ENCODE measurements at places on chromosomes 4 and X.
A peak's percentile ranks its signal among the peaks of the same experiment; 100 is the strongest.

DNA sequence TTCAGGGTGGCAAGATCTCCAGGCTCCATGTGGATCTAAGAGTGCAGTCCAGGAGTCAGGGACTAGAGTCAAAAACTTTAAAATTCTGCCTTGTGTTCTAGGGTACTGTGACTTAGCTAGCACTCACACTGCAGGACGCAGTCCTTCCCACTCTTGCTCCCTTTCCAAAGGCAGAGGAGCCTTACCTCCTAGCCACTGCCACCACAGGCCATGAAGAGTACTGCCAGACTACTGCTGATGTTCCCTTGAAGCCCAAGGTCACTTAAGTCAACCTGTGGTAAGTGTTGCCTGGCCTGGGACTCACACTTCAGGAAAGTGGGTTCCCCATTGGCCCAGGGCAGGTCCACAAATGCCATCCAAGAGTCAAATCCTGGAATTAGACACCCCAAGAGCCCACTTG is 632.2 kb downstream of the PCDH19 start:
- DNase-seq = no peak

- no peak for DNase-seq
These were observed 930 bp downstream of the ZNF718 start for GRCh38 chr4:125091-125771.

- DNase-seq = no peak
These were observed 300.5 kb downstream of the TRIML1 start for GRCh38 chr4:188439641-188440311.

GRCh38 chr4:93144644-93145043 is 683.9 kb upstream of the ATOH1 start:
- no peak for DNase-seq

DNA sequence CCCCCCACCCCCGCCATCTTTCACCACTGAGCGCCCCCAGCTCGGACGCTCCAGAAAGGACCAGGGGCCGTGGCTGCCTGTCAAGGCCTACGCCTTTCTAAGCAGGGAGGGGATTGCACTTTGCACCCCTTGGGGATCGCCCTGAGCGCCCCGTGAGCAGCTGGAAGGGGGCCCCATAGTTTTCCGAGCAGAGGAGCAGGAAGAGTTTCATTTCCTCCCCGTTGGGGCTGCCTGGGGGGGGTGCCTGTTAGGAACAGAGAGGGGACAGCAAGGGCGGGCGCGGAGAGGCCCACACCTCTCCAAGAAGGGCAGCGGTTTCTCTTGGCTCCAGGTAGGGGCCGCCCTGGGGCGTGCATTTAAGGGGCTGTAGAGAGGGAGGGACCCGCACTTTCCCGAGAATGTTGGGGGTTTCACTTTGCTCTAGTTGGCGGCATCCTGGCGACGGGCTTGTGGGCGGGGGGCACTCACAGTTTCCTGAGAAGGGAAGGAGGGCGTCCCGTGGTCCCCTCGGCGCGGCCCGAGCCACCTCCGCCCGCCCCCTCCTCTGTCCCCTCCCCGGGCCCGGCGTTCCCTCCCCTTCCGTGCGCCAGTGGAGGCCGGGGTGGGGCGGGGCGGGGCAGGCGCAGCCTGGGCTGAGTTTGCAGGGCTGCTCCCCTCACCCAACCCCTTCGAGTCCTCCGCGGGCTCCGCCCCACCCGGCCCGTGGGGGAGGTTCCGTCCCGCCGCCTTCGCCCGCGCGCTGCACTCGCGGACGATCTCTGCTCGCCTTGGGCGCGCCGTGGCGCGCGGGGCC is 82.3 kb upstream of the CD99 start:
- peak; percentile 80 for DNase-seq

- no peak for DNase-seq
These were observed 129.5 kb upstream of the RBPJ start for GRCh38 chr4:26191353-26191752.

GRCh38 chr4:52017814-52018213 is 2.3 kb downstream of the LRRC66 start:
- DNase-seq = no peak

DNA sequence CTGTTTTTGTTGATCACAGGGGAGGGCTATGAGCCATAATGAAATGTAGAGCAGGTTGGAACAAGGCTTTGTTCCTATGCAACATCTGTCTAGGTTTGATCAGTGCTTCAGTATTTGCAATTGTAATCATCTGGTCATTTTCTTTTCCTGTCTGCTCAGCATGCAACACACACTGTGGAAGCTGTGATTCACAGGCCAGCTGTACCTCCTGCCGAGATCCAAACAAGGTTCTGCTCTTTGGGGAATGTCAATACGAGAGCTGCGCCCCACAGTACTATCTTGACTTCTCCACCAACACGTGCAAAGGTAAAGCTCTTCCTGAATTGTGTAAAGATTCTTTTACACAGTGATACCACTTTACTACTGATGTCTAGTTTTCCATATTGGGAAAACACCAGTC is 181.9 kb upstream of the ANXA3 start:
- no peak for DNase-seq

DNA sequence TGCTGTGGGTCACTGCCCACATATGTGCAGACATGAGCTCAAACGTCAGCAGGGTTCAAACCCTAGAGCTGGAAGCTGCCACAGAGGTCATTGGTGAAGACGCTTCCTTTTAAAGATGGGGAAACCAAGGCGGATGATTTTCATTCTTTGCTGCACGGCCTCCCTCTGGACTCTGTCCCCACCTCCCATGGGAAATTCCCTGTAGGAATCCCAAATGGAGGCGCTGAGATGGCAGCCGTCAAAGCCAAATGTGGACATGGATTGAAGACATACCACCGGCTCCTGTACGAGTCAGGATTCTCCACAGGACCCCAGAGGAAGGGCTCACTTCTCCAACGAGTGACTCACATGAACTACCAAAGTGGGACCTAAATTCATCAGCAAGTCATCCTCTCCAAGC is 286.4 kb downstream of the CRLF2 start:
- no peak for DNase-seq

- DNase-seq = no peak
These were observed 34.5 kb downstream of the TNIP2 start for GRCh38 chr4:2721586-2721985.

- no peak for DNase-seq
These were observed 196.7 kb upstream of the LNX1 start for GRCh38 chr4:53788011-53788410.

DNA sequence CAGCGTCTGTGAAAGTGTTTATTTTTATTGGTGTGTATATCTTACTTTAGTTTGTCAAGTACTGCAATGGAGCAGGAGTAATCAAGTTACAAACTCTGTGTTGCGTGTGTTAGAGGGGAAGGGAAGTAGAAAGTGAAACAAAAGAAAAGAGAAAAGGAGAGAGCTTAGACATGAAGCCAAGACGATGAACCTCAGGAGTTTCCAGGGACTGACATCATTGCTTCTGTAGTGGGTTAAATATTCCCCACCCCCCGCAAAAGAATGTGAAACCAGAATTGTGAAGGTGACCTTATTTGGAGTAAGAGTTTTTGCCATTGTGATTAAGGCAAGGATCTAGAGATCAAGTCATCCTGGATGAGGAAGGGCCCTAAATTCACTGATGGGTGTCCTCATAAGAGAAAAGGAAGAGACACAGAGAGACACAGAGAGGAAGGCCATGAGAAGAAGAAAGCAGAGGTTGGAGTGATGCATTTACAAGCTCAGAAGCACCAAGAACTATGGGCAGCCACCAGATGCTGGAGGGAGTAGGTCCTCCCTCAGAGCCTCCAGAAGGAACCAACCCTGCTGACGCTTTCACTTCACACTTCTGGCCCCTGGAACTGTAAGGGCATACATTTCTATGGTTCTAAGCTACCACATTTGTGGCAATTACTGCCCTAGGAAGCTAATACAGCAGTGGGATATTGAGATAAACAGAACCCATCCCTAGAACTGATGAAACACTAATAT is 173.6 kb upstream of the SFRP2 start:
- no peak for DNase-seq

DNA sequence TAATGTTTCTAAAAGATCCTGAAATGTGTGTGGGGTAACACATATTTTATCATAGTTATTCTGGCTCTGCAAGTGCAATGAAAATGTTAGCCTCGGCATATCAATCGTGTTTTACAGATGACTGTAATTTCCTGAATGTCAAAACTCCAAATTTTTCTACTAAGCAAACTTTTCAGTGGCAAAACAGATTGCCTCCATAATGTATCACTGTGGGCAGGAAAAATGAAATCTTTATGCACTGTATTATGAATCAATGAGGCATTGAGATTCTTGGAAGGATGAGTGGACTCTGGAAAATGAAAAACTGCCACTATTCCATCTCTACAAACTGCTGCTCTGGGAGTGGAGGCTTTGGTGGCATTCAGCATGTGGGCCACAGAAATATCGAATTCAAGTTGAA is 160.1 kb upstream of the MBNL3 start:
- no peak for DNase-seq

DNA sequence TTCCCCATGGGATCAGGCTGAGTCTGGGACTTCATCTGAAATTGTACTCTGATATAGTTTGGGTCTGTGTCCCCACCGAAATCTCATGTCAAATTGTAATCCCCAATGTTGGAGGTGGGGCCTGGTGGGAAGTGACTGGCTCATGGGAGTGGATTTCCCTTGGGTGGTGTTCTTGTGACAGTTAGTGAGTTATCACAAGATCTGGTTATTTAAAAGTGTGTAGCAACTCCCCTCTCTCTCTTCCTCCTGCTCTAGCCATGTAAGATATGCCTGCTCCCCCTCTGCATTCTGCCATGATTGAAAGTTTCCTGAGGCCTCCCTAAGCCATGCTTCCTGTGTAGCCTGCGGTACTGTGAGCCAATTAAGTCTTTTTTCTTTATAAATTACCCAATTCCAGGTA is 61.0 kb downstream of the RASGEF1B start:
- DNase-seq = no peak

GRCh38 chr4:53645108-53645507 is 53.8 kb upstream of the LNX1 start:
- DNase-seq = no peak

GRCh38 chrX:21723814-21724213 is 34.1 kb downstream of the SMPX start:
- DNase-seq = no peak

DNA sequence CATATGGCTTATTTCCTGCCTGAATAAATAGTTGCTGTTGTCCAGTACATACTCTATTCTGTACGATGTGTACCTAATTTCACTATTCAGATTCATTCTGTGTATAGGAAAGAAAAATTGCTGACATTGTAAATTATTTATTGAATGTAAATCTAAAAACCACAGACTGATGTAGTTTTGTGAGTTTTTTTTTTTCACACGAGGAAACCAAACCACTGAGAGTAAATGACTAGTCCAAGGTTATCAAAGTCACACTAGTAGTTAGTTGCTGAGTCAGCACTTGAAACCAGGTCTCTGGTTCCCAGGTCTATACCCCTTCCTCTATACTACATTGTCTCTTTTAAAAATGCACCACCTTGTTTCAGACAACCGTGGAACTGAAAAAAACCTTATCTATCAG is 298.3 kb upstream of the DIAPH2 start:
- DNase-seq = no peak

DNA sequence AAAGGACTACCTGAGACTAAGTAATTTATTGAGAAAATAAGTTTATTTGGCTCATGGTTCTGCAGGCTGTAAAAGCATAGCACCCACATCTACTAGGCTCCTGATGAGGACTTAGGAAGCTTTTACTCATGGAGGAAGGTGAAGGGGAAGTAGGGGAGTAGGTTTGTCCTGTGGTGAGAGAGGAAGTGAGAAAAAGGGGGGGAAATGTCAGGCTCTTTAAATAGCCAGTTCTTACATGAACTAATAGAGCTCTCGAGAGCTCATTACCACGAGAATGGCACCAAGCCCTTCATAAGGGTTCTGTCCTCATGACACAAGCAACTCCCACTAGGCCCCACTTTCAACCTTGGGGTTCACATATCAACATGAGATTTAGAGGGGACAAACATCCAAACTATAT is 125.5 kb upstream of the NRK start:
- DNase-seq = no peak

DNA sequence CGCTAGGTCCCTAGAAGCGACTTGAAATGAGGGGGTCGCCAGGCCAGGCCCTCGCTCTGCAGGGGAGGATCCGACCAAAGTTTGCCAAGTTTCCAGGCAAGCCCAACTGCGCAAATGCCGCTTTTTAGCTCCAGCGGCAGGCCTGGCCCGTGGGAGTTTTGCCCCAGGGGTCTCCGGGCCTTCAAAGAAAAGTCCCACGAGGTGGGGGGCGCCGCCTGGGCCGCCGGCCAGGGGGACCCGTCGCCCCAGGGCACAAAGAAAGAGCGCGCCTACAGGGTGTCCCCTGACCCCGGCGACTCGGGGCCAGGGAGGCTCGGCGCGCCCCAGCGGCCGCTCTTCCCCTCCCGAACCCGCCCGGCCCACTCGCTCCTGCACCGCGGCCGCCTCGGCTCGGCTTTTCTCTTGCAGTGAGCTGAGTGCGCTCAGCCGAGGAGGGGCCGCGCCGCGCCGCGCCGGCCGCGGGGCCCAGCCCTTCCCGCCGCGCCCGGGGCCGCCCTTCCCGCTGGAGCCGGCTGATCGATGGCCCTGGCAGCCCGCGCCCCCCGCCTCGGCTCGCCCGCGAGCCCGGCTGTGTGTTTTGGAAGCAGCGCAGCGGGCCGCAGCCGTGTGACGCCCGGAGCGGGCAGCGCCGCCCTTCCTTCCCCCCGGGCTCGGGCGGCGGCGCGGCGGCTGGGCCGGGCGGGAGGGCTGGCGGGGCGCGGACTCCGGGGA is 754 bp upstream of the KLF3 start:
- peak; percentile 29 for DNase-seq

- DNase-seq = no peak
These were observed 48.7 kb downstream of the UCHL1 start for GRCh38 chr4:41305476-41305875.

DNA sequence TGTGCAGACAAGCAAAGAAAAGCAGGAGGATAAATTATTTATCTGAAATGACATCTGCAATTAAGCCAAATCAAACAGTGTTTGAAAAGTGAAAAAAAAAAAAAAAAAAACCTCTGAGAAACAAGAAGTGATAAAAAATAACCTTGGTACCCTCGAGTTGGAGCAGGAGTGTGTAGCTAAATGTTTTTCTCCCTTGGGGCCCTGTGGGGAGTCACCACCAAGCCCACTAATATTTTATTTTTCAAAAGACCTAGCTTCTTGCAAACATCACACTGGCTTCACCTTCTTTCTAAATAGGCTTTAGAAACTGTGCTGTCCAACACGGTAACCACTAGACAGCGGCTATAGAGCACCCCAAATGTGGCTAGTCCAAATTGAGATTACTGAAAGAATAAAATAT is 47.7 kb downstream of the SNX25 start:
- no peak for DNase-seq

- no peak for DNase-seq
These were observed 61.0 kb downstream of the SEPSECS start for GRCh38 chr4:25098964-25099891.

DNA sequence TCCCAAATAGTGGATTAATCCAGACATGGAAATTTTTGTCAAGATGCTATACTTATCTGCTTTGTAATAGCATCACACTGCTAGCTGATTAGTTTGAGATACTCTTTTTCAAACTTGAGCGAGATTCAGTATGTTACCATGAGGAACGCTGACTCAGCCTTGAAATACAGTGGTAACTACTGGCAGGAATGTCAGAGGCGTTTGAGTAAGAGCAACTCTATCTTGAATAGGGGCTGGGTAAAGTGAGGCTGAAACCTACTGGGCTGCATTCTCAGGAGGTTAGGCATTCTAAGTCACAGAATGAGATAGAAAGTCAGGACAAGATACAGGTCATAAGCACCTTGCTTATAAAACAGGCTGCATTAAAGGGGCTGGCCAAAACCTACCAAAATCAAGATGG is 2519.6 kb downstream of the ARAP2 start:
- no peak for DNase-seq
